ENCODE measurements at places on chromosomes 12 and 14.

- no peak for DNase-seq
Observed at GRCh38 chr14:101604228-101604934, 43.1 kb downstream of the DIO3 start.

DNA sequence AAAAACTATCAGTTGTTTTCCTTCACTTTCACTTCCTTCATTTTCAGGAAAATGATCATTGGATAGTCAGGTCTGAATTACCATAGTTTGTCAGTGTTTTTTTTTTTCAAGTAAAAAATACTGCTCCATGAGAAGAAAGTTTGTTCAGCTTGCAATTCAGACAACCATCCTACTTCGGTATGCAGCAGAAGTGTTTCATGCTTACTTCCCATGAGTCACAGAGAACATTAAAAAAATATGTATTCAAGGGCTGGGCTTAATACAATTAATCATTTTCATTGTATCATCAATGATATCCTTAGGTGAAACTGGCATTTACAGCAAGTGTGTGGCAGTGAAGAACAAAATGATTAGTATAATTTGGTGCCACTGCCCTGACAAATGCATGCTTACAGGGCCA is 21.6 kb downstream of the PYM1 start:
- DNase-seq, result no peak

DNA sequence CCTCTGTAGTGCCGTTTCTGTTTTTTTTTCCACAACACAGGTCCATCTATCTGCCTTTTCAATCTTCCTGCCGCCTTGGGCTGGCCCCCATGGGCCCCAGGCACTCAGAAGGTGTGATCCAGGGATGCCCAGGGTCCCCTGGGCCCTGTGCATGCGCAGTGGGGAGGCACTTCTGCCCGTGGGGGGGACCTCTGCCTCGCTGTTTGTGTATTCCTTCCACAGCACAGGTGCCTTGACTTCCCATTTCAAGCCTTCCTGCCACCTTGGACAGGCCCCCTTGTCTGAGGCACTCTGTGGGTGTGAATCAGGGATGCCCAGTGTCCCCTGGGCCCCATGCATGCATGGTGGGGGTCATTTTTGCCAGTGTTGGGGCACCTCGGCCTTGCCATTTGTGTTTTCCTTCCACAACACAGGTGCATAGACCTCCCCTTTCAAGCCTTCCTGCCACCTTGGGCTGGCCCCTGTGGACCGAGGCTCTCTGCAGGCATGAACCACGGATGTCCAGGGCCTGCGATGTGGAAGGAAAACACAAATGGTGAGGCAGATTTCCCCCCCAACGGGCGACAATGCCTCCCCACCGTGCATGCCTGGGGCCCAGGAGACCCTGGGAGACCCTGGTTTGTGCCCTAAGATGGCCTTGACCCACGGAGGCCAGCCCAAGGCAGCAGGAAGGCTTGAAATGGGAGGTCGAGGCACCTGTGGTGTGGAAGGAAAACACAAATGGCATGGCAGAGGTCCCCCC is 366.5 kb downstream of the ALG10 start:
- DNase-seq, result no peak

- DNase-seq, result no peak
Observed at GRCh38 chr12:31203261-31203660, 122.7 kb downstream of the SINHCAF start.

DNA sequence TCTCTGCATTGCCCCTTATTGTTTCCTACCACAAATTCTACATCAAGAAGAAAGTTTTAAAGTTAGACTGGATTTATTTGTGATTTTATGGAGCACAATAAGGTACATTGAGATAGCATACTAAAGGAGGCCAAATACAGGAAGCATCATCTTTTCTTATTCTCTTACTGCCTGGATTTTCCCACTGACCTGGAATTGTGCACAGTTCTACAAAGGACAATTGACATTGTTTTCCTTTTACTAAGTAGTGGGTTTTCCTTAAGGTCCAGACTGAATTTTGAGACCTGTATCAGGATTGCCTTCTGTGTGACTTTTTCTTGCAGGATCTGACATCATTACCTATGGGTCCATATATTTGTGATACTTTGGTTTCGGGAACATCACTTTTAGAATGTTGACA is 18.8 kb upstream of the ZNF140 start:
- no peak for DNase-seq
